ENCODE measurements at places on chromosomes 3 and 15.

DNA sequence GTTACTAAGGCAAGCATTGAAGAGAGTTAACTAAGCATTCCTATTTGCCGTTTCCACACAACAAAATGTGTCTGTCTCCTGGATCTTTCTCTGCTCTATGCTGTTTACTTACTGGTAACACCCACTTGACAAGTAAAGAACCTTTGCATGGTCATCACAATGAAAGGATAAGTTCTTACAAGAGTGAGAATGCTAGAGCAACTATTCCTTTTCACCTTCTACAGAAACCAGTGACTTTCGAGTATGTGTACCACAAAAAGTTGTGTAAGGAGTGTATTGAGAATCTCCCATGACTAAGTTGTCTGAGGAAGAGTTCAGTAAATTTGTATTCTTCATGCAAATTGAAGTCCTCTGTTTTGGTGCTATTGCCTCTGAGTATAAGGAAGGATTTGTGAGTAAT, 10.8 kb downstream of the TIPARP start:
- no peak for DNase-seq

- DNase-seq, result no peak
These were observed 353.1 kb upstream of the BCHE start for GRCh38 chr3:166190360-166190759.

DNA sequence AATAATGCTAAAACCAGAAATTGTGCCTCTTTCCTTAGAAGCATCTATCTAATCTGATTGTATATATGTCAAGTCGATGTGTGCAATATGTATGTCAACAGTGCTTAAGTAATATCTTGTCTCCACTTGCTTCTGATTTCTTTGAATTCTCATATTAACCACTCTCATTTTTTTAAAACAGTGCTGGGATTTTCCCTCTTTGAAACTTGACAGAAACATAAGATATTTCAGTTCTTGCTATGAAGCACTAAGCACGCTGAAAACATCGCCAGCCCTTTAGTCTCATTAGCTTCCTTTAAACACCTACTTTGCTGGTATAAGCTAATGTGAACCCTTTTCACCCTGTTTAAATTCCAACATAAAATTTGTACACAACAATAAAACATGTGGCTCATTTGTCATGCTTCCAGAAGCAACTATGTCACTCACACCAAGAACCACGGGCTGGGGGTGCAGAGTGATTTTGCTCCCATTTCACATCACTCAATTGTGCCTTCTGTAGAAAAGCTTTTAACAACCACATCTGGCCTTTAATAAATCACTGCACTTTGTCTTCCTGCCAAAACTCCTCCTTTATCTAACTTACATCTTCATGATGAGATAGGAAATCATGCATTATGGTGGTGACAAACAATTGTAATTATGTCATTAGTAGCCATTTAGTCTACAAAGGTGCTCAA, 185.2 kb downstream of the FOXP1 start:
- no peak for DNase-seq

DNA sequence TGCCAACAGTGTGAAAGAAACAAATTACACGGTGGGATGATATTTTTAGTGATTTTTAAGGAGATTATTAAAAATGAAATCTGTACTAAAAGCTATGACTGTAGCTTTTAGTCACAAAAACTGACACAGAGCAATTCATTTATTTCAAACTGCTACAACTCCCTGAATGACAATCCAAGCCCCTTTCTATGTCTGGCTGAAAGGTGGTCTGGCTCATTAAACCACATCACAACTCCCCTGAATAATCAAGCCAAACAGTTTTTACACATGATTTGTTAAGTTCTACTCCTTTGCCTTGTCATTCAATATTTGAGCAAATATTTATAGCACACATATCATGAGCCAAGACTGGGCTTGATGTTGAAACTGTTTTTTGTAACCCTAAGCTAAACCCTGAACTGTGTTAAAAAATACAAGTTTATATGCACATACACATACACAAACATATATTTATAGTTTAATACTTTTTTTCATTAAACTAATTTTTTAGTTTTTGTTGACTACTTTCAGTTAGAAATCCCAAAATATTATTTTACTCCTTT, 125.5 kb downstream of the RBMS3 start:
- no peak for DNase-seq

DNA sequence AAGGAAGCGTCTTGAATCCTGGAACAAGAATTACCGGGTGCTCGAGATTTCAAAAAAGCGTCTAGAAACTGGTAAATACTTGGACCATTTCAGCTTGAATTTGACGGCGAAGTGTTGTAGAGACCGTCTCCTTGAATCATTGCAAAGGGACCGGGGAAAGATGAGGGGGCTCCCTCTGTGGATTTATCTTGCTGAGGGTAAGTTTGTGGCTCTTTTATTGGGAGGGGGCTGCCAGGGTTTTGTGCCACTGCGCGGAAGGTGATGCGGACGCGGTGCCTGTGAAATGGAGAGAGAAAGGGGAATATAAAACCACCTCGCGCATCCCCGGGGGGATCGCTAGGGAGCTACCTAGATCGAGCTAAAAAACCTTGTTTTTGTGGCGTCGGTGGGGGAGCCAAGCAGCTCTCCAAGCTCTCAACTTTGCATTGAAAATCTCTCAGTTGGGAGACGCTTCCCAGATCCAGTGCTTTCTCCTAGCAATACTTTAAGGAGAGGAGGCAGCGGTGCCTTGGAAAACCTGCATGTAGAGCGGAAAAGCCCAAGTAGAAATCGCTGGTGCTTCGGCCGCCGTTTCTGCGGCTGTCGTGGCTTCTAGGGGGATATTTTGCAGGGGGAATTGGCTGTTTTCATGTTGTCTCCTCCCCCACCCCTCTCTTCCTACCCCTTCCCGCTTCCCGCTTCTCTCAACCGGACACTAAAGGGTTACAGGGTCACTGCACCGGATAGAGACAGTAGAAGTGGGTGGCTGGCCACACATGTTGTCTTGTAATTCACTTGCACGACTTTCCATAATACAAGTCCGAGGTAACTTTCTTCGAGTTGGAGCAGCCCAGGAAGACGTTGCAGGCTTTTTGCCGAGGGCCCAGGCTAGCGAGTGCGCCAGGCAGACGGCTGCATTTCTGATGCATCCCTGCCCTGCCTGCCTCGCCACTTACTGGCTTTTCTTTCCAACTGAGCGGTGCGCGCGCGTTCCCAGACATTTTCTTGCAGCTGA, 187.6 kb downstream of the NLGN1 start:
- no peak for DNase-seq

GRCh38 chr3:103511891-103512290, 1077.1 kb downstream of the ZPLD1 start:
- no peak for DNase-seq

Measured in stimulated activated CD8-positive, alpha-beta memory T cell treated with anti-CD3 and anti-CD28 coated beads, Interleukin-15, amount 100 ng/mL, for 4 hours (primary cell).